ENCODE measurements at places on chromosomes 16 and 17. TPM values are rescaled to one million over a fixed set of nuclear protein-coding genes. Genes with fewer than 3 reads are reported as not detected.

KRT32 gene
- total RNA-seq, result not detected

TMC5 gene
- not detected for total RNA-seq

DNA sequence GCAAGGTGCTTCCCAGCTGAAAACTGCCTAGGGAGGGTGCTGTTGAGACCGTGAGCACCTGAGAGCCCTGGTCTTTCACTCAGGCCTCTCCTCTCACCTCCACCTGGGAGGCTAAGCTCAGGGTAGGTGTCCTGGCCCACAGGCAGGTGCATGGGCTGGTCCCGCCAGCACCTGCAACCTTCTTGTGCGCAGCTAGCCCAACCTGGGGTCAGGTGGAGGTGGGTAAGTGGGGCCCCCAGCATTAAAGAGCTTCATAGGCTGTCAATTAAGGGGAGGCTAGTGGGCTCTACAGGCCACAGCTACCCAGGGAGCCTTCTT is 8.7 kb downstream of the ADCY7 start:
- no peak for DNase-seq

DNA sequence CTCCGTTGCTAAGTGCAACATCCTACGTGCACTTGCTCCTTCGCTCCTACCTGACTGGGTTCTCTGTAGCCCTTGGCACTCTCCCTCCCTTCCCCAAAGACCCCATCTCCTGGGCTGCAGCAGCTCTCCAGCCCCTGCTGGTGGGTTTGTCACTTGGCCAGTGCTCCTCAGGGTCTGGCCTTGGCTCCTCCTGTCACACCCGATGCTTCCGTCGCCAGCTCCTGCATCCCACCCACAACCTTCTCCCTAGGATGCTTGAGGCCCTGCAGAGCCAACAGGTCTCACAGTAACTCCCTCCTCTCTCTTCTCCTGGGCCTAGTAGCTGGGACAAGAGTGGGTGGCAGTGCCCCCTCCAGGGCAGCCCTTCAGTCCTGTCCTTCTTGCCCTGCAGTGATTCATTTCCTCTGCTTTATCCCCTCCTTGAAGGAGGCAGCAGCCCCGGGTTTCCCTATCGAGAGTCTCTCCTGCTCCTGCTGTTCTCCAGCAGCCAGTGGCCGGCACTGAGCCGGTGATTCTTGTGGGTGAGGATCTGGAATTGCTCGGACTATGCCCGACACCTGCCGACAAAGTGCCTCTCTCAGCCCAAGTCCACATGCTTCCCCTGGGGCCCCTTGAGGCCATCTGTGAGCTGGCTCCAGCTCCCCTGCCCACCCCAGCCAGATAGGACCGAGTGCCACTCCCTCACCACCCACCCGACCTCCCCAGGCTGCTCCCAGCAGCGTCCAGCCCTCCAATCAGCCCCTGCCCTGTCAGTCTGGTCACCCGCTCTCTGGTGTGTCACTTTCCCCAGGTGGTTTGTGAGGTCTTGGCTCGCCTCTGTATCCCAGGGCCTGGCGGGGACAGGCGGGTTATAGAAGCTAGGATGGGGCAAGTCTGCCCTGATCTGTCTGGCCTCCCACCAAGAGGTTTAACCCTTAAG is 3.8 kb downstream of the LITAFD start:
- DNase-seq, result peak; percentile 37

GRCh38 chr16:21987498-21987897 is 13.4 kb downstream of the PDZD9 start:
- no peak for DNase-seq

- no peak for DNase-seq
Observed at GRCh38 chr16:59263955-59264354, 529.8 kb upstream of the GOT2 start.

GRCh38 chr17:42183741-42184711 is 1.2 kb downstream of the HCRT start:
- DNase-seq, result peak; percentile 89

- no peak for DNase-seq
Observed at GRCh38 chr16:22648941-22649340, 138.2 kb downstream of the NPIPB5 start.

DNA sequence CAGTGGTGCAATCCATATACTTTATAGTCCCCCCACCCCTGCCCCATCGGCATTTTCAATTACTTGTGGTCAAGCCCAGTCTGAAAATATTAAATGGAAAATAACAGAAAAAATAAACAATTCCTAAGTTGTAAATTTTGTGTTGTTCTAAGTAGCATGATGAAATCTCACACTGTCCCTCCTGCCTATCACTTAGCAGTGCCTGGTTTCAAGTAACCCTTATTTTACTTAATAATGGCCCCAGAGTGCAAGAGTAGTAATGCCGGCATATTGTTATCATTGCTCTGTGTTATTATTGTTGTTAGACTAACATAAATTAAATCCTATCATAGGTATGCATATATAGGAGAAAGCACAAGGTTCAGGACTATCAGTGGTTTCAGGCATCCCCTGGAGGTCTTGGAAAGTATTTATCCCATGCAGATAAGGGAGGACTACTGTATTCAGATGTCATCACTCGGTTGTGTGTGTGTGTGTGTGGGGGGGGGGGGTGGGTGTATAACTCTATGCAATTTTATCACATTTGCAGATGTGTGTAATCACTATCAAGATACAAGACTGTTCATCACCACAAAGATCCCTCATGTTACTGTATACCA is 9.3 kb downstream of the UBE2G1 start:
- DNase-seq, result no peak

DNA sequence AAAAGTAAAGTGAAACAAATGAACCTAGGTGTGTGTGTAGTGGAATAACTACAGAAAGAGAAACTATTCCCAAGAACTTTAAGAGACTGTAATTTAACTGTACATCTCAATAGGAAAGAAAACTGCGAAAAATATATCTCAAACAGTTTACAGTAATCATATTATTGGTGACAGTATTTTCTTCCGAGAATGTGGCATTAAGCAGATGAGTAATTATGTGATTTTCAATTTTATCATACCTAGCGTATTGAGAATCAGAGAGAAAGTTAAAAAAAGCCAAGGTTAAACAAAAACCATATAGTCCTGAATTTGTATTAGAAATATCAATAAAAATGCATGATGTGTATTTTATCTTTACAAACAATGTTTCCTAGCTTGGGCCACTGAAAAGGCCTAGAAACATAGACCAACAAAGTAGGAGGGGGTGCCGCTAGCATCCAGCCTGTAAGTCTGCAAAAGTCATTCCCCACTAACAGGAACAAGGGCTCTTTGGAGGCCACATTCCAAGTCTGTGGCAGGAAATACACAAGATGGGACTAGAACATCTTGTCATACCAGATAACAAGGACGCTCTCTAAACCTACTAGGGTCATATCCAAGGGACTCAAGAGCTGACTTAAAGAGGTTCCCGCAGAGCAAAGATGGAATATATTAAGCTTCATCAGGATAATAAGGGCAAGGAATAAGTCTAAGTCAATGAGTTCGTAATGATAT is 20.5 kb downstream of the RNF157 start:
- DNase-seq, result no peak

- no peak for DNase-seq
Observed at GRCh38 chr17:64685705-64686104, 23.6 kb upstream of the SMURF2 start.

GRCh38 chr17:46866747-46867146 is 15.4 kb downstream of the WNT9B start:
- DNase-seq, result no peak

DNA sequence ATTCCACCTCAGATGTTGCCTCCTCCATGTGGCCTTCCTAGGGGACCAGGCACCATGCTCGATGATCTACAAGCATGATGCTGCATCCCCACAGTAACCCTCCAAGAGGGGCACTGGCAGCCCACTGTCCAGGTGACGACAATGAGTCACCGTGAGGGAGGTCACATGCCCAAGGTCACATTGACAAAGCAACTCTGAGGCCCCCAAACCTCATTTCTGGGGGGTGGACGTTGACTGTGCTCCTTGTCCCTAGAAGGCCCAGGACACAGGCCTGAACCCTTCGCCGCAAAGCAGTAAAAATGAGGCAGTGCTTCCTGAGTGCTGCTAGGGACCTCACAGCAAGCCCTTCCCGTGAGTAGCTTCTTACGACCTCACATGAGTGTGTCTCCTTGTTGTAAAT is 136.5 kb downstream of the C16orf78 start:
- no peak for DNase-seq

DNA sequence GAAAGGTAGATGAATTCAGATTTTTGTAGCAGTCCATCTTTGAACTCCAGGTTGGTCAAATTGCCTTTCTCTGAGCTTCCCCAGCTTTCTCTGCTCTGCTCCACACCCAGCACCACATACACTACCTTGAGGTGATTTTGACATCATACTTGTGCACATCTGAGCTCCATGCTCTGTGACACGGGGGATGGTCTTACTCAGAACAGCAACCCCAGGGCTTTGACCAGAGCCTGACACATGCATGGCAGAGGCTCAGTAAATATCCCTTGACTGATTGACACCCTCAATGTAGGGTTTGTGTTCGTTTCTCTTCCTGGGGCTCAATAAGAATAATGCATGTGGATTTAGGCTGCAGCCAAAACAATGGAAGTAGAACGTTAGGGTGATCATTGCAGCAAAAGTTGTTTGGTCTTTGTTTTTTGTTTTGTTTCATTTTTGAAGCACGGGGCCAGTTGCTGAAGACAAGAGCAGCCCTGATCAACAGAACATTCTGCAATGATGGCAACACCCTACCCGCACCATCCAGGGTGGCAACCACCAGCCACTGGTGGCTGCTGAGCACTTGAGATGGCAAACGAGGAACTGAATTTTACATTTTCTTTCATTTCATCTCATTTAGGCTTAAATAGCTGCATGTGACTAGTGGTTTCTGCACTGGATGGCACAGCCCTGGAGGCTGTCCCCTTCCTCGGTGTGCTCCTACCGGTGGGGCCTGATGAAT is 224.8 kb upstream of the TNRC6C start:
- no peak for DNase-seq

DNA sequence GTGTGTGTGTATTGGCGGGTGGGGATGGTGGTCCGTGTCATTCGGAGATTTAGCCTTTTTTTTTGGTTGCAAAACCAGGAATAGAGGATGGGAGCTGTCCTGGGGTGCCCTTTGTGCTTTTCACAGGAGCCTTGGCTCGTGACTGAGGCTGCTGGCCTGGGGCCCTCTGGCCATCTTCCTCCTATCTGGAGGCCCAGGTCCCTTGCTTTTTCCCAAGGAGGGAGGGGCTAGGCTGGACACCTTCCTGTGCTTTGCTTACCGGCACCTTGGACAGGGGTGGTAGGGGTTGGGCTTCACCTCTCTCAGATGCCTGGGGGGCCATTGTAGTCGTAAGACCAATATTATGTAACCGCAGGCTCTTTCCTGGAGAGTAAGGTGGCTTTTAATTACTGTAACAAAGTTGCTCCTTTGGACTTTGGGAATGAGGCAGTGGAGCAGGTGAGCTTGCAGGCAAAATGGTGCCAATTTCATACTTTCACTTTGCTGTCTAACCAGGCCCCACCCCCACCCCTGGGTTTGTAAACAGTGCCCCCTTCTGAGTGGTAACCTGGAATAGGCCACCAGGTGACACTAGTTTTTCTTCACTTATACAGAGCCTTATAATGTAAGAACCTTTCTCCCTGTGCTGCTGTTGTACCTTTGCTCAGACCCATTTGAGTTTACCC is 1.2 kb downstream of the DYNLL2 start:
- DNase-seq, result peak; percentile 70

DNA sequence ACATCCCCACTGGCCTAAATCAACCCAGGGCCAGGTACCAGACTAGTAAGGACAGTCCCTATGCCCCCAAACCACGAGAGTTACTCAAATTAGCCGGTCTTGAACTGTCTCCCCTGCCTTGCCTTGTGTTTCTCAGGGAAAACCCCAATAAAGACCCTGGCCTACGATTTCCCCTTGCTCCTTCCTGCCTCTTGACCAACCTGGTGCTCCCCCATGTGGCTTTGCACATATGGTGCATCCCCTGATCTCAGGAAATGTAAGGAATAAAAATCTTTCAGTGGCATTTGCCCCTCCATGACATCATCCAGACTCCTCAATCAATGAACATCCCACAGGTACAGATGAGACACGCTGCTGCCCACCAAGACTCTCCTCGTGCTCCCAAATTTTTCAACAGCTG is 87.9 kb downstream of the ZNF18 start:
- DNase-seq, result no peak

DNA sequence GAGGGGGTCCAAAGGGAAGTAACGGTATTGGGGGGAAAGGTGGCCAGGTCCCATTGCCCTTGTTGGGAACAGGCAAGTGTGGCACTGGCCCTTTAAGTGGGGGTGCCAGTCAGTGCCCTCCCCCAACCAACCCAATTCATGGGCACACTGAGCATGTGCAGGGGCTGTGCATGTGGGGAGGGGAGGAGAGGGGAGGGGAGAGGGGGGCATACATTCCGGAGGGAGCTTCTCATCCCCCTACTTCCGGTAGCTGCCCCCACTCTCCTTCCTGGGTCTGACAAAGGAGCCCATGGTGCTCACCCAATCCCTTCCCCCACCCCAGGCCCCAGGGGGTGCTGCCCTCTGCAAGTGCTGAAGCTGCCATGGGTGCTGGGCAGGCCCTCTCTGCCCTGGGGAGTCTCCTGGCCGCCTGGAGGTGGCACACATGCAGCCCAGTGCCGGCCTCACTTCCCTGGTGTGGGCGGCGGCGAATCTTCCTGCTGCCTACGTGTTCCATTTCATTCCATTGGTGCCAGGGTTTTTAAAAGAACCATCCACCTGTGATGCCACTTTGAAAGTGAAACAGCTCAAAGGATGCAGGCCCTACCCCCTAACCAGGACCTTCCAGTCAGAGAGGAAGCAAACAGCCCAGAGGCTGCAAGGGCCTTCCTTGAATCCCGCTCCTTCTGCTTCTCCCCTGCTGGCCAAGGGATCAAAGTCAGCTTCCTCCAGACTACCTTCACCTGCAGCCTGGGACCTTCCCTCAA is 11.0 kb downstream of the HEXIM2 start:
- peak; percentile 74 for DNase-seq

- no peak for DNase-seq
Observed at GRCh38 chr17:11550431-11550830, 47.8 kb upstream of the DNAH9 start.

GRCh38 chr16:82282662-82283061 is 112.6 kb upstream of the MPHOSPH6 start:
- DNase-seq, result no peak

DNA sequence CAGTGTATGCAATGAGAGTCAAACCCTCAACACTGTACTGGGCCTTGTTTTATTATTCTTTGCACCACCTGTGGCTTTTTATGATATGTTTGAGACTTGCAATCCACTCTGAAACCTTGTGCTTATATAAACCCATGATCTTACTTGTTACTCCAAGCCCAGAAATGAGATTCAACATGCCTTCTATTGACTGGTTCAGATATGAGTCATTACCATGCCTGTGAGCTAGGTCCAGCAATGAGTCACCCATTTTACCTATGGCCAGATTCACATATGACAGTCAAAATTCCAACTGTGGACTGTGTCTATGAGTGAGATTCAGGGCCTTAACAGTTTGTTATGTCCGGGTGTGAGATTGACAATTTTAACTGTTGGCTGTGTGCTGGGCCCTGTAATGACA is 1846.1 kb downstream of the TP53TG3F start:
- DNase-seq, result no peak

GRCh38 chr17:56599088-56599487 is 5.6 kb downstream of the NOG start:
- DNase-seq, result no peak

- no peak for DNase-seq
Observed at GRCh38 chr17:45319239-45319703, 2.5 kb upstream of the MAP3K14 start.

Measured in left ventricle myocardium superior (tissue), 1 donor.